ENCODE measurements at places on chromosomes 13 and 19.
A peak's percentile ranks its signal among the peaks of the same experiment; 100 is the strongest.

DNA sequence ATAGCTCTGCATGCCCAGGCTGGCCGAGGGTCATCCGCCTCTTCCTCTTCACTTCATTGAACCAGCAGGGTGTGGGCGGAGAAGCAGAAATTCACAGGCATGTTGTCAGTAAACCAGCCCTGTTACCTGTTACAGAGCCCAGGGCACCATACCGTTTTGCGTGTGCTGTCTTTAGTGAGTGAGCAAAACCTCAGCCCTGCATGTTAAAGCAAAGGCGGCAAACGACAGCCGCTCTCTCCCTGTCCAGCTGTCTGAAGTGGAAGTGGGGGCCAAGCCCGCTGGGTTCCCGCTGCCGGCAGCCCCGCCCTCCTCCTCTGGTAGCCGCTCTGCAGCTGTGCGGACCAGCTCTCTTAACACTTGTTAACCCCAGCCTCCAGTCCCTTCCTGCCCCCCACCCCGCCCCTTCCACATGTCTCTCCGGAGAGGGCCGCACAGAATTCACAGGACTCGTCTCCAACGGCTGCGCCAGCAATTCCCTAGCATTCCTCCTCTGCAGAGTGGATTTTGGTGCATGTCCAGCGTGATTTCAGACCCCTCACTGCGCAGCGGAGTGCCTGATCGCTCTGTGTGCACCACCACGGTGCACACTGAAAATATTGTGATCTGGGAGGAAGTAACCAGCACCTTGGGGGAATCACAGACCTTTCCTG lies 12.7 kb downstream of the KLHL26 start:
- DNase-seq = no peak

DNA sequence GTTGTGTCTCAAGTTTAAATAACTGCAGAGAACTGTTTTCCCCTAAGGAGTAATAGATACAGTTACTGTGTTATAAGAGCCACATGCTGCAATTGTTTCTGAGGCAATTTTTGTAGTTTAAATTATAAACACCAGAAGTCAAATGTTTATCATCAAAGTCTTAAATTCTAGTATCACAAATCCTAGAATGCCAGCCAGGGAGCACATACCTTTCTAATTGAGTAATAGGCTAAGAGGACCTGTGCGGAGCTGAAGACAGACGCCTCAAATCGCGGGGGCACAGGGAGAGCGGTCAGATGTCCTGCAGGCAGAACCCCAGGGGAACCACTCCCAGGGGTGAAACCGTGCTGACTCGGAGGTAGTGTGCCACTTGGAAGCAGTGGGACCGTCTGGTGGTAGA lies 65.2 kb upstream of the TNFRSF19 start:
- no peak for DNase-seq

DNA sequence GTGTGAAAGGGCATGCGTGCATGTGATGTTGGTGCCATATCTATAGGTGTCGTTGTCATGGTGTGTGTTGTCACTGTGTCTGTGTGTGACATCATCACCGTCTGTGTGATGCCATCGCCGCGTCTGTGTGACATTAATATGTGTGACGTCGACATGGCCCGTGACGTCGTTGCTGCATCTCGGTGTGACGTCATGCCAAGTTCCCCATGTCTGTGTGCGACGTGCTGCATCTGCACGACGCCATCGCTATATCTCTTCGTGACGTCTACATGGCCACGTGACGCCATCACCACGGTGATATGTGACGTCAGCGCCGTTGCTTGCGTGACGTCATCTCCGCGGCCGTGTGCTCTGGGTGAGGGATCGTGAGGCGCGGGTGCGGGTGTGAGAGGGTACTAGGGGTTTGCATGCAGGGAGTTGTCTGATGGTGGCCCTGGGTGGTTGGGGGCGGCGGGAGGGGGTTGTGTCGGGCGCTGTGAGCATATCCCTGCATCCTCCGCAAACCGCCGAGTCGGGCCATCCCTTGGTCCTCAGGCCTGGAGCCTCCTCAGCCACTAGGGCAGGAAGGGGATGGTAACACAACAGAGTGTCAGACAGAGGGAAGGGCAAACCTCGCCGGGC lies 14.6 kb downstream of the GTPBP3 start:
- no peak for DNase-seq

GRCh38 chr13:42064259-42064658 lies 15.8 kb downstream of the DGKH start:
- DNase-seq = no peak

DNA sequence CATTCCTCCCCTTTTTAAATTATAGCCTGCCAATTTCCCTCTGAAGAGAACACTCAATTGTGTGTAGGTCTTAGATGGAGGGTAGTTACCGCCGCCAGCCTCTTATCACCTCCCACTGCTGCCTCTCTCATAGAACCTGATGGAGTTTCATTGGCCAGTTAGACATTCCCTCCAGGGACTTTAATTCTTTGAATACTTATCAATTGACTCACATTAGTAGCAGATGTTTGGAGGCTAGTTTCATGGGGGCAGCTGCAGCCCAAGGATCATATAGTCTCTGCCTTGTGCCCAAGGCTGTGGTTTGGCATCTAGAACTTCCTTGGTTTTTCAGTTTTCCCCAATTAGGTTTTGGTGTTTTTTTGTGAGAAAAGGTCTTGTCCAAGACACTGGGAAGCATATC lies 318.9 kb upstream of the HTR2A start:
- DNase-seq = no peak

- DNase-seq = no peak
Observed at GRCh38 chr13:91739751-91740150, 341.3 kb downstream of the GPC5 start.

DNA sequence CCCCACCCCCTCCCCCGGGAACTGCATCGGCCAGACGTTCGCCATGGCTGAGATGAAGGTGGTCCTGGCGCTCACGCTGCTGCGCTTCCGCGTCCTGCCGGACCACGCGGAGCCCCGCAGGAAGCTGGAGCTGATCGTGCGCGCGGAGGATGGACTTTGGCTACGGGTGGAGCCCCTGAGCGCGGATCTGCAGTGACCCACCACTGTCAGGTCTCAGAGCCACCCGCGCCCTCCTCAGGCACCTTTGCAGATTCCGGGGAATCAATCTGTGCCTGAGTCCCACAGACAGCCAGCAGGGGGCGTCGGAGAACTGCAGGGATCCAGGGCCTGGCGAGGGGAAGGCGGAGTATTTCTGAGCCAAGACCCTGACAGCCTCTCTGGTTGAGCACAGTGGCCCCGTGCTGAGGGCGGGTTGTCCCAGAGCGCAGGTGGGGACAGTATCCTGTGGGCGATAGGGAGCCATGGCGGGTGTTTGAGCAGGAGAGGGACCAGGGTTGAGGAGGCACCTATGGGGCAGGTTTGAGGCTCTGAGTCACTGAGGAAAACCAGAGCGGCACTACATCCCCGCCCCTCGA lies 30.4 kb upstream of the CYP4F8 start:
- peak; percentile 78 for DNase-seq

DNA sequence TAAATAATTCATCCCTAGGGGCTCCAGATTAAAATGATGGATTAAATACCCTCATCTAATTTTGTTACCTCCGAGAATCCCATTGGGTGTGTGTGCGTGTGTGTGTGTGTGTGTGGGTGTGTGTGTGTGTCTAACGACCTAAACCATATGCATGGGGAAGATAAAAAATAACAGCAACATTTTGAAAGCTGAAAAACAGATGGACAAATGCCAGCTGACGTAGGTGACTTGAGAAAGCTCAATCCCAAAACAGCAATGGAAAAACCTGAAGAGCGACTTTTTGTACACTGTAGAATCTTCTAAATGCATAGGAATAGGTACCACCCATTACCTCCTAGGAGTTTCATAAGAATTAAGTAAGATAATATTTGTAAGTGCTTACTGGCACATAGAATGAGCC lies 8.7 kb upstream of the RPL21 start:
- DNase-seq = no peak

DNA sequence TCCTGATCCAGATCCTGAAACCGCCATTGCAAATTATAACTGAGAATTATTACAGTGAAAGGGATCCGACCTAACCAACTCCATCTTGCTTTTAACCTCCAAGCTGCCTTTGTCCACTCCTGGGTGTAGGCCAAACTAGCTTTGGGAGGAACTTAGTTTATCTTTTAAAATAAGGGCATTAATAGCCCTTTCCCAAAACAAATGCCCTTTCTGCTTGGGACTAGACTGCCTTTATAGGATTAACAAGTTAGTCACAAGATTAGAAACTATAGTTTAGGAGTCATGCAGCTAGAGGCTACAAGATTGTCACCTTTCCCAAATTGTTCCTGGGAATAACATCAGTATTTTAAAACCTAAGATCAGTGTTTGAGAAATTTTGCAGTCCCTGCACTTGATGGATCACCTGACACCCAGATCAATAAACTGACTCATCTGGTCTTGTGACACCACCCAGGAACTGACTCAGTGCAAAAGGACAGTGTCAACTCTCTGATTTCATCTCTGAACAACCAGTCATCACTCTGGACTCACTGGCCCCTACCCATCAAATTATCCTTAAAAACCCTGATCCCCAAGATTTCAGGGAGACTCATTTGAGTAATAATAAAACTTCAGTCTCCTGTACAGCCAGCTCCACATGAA lies 4.1 kb upstream of the ZNF841 start:
- no peak for DNase-seq

DNA sequence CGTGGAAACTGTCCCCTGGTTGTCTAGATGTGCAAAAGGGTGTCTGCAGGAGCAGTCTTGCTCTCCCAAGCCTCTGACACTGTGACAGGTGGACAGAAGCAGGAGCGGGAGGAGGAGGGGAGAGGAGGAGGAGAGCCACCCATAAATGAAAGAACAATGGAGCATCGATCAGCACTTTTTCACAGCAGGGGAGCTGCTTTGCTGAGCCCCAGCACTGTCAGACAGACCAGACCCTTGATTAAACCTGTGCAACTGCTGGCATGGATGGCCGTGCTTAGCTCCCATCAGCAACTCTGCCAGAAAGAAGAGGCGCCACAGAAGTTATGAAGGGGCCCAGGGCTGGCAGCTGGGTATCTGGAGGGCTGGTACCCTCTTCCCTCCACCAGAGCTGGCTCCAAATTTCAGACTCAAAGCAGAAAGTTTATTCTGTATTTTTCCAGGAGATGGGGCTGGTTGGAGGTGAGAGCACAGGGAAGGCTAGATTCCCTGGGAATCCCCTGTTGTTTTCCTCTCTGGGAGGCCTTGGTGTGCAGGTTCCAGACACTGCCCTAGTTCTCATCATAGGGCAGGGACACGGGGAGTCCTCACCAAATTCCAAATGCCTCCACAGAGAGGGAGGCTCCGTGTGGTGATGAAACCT lies 1192.2 kb downstream of the UQCRFS1 start:
- no peak for DNase-seq

DNA sequence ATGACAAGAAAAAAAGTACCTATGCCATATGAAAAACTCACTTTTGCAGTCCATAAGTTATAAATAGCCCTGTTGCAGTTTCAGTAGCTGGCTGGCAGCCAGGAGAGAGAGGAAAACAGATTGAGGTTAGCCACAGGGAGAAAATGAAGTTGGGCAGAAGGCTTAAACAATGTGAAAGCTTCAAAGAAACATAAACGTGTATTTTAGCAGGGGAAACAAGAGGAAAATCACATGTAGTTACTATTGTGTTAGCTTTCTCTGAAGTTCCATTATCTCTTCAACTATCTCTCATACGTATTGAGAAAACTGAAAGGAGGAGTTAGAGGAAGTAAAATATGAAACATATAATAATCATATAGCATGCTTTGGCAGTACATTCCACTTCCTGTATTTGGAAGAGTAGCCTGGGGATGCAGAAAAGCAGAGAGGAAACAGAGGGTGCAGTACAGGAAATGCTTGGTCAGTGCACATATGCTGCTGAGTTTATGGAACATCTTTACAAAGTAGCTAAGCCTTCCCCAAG lies 1551.1 kb downstream of the EFNB2 start:
- peak; percentile 24 for DNase-seq

GRCh38 chr13:36981156-36981743 lies 17.9 kb downstream of the ALG5 start:
- peak; percentile 22 for DNase-seq

All from CD4-positive, alpha-beta T cell treated with Interleukin-21 for 1 hour (primary cell).